ENCODE measurements at places on chromosomes 5 and 9.

DNA sequence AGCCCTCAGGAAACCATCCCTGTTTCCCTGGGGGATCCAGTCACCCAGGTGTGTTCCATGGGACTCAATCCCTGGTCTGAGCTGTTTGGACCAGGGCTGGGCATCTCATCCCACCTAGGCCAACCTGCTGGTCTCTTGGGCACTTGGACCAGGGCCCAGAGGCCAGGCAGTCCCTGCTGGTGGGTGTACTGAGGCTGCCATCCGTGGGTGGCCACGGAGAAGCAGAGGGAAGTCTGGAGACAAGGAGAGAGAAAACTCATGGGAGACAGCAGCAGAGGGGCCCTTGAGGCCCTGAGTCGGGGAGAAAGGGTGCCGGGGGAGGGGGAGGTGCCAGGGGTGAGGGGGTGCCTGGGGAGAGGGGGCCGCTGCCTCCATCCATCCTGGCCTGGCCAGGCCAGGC lies 247.8 kb downstream of the PBX3 start:
- DNase-seq, result no peak

DNA sequence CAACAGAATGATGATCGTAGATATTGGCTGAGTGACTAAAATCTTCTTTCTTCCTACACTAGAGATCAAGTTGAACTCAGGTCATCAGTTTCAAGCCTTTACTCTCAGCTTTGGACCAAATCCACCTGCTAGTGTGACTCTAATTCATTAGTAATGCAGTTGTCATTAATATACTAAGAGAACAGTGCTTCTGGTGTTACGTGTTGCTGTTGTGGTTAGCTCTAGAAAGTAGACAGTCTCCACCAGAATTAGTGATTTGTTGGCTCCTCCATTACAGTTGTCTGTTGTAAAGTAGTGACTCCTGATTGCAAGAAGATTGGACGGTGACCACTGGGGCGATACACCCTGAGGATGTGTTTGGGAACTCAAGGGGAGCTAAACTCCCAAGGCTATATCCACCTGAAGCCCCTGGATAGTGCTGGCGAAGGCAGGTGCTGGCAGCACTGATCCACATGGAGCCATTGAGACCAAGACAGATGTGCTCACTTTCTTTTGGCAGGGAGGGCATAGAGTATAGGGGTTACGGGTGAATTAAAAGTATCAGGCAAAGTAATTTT lies 3.1 kb downstream of the CAMK4 start:
- no peak for DNase-seq

DNA sequence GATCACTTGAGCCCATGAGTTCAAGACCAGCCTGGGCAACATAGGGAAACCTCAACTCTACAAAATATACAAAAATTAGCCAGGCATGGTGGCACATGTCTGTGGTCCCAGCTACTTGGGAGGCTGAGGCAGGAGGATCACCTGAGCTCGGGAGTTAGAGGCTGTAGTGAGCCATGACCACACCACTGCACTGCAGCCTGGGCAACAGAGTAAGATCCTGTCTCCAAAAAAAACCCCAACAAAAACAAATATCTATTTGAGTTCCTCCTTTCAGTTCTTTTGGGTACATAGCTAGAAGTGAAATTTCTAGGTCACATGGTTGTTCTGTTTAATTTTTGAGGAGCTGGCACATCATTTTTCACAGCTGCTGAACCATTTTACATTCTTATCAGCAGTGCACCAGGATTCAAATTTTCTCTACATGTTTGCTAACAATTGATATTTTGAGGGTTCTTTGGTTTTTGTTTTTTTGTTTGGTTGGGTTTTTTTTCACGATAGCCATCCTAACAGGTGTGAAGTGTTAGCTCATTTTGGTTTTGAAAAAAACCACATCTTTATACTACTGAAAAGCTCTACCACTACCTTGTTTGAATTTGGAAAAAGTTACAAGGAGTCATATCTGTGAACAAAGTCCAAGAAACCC lies 176.9 kb upstream of the SLC12A2 start:
- DNase-seq, result no peak

- DNase-seq, result no peak
Observed at GRCh38 chr5:71910741-71911140, 191.7 kb downstream of the CARTPT start.

GRCh38 chr9:6896562-6896961 lies 138.8 kb downstream of the KDM4C start:
- no peak for DNase-seq

DNA sequence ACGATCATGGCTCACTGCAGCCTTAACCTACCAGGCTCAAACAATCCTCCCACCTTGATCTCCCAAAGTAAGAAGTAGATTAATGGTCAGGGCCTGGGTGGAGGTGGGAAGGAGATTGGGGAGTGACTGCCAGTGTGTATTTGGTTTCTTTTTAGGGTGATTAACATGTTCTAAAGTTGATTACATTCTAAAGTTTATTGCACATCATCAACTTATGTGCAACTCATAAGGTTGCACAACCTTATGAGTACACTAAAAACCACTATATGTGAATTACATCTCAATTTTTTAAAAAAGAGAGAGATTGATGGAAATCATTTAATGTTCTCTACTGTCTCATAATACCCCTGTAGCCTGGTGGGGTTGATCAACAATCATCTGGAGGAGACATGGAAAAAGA lies 218.1 kb downstream of the AOPEP start:
- no peak for DNase-seq

- DNase-seq, result no peak
Observed at GRCh38 chr5:113425909-113426308, 8.9 kb downstream of the TSSK1B start.

- DNase-seq, result peak; percentile 38
Observed at GRCh38 chr5:124599028-124599973, 147.1 kb downstream of the ZNF608 start.

DNA sequence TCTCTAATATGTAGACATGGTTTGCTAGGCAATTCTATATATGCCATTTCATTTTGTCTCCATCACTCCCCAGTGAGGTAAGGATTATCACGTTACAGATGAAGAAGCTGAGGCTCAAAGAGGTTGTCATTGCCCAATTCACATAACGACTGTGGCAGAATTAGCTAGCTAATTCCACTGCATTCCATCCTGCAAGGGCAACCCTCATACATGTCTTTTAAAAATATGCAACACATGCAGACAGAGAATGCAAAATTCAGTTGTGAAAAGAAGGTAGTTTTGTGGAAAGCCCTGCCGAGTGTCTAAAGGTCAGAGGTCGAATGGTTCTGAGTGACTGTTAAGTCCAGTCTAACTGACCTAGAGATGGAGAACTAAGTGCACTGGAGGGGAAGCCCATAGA lies 219.2 kb downstream of the PAPPA start:
- DNase-seq, result no peak

DNA sequence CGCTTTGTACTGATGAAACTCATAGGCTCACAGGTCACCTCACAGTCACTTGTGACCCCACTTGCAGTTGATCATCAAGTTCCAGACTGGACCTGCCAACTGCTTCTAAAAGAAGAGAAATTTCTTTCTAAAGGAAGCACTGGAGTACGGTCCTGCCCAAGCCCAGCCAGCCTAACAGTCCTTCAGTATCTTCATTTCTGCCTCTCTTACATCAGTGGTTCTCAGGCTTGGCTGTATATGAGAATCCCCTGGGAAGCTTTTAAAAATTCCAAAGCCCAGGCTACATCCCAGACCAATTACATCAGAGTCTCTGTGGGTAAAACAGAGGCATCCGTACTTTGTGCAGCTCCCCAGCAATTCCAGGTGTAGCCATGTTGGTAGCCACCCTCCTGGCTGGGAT lies 282.1 kb downstream of the NFIB start:
- peak; percentile 15 for DNase-seq

DNA sequence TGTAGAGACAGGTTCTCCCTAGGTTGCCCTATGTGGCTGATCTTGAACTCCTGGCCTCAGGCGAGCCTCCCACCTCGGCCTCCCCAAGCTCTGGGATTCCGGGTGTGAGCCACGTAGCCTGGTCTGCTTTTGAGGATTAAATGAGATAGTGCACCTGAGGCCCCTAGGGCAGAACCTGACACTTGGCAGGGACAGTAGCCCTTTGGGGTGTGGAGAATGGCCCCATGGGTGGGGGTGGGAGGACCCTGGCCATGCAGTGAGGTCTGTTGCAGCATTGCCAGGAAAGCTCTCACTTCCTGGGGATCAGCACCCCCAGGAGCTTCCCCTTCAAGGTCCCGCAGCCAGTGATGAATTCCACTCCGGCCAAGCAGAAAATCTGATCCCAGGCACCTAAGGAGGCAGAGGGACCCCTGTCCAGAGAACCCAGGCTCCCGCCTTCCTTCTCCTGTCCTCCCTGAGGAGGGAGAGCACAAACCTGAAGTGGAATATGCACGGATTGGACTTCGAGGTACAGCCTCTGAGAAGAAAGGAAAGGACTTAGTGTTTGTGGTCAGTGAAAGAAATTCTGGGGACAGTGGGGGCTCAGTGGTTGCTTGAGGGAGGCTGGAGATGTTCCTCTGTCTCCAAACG lies 73.9 kb upstream of the UNC5A start:
- no peak for DNase-seq

GRCh38 chr9:29212397-29213387 lies 1639.4 kb upstream of the C9orf72 start:
- peak; percentile 65 for DNase-seq

GRCh38 chr9:135093111-135093510 lies 5.6 kb downstream of the OLFM1 start:
- no peak for DNase-seq

DNA sequence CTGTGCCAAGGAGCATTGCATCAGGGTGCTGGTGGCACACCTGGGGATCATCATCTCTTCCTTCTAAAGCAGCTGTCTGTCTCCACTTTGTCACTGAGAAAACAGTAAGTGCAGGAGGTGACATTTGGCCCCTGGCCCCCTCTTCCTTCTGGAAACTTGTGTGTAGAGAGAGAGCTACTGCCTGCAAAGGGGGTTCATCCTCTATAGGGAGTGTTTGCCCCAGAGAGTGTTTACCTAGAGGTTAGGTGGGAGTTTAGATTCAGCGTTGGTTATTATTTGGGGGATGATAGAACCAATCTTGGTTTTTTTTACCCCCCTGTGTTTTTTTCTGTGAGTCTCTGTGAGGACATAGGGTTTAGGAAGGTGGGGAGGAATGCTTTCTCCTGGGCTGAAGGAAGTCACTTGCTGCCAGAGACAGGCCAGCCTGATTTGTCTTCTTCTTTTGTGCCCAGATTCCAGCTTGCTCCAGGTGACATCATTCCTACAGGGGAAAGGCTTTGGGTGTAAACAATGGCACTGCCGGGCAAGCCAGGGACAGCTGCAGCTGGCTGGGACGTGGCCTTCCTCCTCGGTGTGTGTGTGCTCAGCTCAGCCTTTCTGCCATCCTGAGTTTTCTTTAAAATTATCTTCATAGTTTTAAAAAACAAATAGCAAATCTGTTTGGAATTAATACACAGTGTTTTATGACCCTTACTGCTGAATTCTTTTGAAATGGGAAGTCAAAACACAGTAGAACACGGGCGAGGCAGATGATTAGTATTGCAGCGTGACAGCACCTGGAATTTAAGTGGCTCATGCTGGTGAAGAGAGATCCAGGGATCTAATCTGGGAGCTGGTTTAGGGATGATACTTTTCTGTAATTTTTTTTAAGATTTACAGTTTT lies 24.5 kb downstream of the PRRC2B start:
- DNase-seq, result no peak

GRCh38 chr9:120876842-120877240 lies at the start of gene PHF19:
PHF19 (minus strand) TSS chr9:120877188; CDS start chr9:120874741, 2,447 bp downstream.
- no peak for DNase-seq

- no peak for DNase-seq
Observed at GRCh38 chr5:15791859-15792258, 291.9 kb downstream of the FBXL7 start.

DNA sequence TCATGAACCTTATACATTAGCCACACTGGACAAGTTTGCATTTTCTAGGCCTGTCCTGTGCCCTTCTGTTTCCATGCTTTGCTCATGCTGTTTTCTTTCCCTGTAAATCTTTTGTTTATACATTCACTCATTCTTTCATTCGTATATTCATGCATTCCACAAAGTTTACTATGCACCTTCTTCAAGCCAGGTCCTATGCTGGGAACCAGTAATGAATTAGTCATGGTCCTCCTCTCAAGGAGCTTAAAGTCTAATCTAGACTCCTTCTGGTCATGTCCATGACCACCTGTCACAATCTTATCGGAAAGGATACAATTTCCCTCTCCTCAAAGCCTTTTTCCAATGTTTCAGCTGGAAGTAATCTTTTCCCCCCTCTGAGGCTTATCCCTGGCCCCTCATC lies 9.1 kb upstream of the XPA start:
- DNase-seq, result no peak

GRCh38 chr9:100580257-100580656 lies 2.4 kb downstream of the CAVIN4 start:
- no peak for DNase-seq

- DNase-seq, result no peak
Observed at GRCh38 chr5:40691894-40692293, 12.2 kb downstream of the PTGER4 start.

DNA sequence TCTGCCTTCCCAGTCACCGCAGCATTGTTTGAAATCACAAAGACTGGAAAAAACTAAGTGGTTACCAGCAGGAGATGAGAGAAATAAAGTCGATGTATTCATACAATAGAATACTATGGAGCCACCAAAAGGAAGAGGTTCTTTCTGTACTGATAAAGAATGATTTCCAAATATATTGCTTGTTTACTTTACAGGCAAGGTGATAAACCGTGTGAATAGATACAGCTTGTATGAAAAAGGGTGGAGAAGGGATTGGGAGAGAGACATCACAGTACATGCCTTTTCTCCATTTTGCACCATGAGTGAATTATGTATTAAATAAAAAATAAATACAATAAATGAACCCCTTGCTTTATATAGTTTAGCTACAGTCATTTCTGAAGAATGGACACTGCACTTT lies 91.7 kb downstream of the RFK start:
- DNase-seq, result no peak

DNA sequence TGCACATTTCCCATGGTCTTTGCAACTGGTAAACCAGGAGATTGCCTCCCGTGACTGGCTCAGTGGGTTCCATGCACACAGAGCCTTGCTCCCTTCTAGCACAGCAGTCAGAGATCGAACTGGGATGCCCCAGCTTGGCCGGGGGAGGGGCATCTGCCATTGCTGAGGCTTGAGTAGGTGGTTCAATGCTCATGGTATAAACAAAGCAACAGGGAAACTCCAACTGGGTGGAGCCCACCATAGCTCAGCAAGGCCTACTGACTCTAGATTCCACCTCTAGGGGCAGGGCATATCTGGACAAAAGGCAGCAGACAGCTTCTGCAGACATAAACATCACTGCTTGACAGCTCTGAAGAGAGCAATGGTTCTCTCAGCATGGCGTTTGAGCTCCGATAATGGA lies 67.0 kb upstream of the PPP1R2B start:
- DNase-seq, result no peak

DNA sequence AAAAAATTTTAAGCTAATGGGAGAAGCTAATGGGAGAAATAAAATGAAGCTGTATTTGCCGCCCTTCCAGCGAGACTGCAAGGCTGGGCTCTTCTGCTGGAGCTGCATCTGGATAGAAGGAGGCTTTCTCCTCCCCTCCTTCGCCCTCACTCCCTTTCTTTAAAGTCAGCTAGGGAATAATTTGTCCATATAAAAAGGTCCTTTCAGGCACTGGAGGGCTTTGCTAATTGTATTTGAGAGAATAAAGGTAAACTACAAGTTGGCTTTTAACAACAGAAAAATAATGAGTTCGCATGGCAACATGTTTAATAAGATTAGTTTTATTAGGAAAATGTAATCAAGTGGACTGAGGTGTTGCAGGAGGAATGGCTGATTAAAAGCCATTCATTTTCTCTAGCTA lies 41.3 kb downstream of the NPR3 start:
- no peak for DNase-seq
